ENCODE measurements at places on chromosomes 3 and 15.

GRCh38 chr3:129106320-129106719 lies 15.3 kb downstream of the RAB43 start:
- no peak for DNase-seq

- no peak for DNase-seq
Measured at GRCh38 chr3:24519368-24520100, 24.9 kb upstream of the THRB start.

DNA sequence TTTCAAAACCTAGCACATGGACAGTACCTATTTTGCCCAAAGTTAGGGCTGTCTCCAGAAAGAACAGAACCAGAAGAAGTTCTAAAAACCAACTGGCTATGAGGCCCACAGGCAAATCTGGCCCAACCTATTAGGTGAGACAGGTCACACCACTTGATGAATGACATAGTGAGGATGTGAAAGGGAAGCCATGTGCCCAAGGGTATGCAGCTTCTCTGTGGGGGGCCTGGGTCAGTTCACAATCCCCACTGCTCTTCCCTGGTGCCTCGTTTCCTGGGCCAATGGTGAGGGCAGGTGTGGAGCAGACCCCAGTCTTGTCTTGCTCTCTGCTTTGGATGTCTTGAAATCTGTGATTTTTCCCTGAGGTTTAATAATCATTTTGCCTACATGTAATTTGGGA lies 8.9 kb downstream of the INSYN1 start:
- DNase-seq: no peak

- no peak for DNase-seq
Measured at GRCh38 chr15:56929399-56929798, 11.0 kb downstream of the TCF12 start.

DNA sequence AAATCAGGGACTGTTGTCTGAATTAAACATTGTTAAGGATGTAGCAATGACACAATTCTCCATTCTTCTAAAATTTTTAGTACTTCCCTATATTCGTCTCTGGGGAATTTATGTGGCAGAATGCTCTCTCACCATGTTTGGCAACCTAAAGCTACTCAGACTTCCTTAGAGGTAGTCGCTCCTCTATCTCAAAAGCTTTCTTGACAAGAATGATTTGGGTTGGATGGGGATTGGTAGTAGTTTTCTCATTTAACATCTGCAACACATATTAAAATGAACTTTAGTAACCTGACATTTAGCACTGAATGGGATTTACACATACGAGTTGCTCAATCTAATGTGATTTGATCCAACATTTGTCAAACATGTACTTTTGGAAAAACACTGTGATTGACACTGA lies 233.3 kb downstream of the RBMS3 start:
- DNase-seq: no peak

GRCh38 chr15:98931004-98931403 lies 76.6 kb downstream of the PGPEP1L start:
- no peak for DNase-seq

GRCh38 chr3:62737449-62737848 lies 137.8 kb downstream of the CADPS start:
- no peak for DNase-seq

GRCh38 chr3:10189557-10190354 lies 25.0 kb downstream of the IRAK2 start:
- no peak for DNase-seq

GRCh38 chr3:72533591-72534473 lies 314.4 kb downstream of the SHQ1 start:
- DNase-seq: no peak

DNA sequence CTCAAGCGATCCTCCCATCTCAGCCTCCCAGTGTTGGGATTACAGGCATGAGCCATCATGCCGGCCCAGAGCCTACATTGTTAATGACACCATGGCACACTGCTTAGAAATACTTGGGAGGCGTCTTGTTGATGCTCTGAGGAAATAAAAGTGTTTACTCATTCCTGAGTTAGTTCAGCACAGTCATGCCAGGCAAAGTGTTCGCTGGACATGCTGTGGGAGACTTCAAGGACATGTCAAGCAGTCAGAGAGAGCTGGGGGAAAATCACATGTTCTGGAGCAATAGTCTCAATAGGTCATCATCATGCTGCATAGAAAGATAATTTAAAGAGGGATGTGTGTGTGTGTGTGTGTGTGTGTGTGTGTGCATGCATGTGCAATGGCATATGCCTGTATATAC lies 37.5 kb downstream of the TTC23 start:
- DNase-seq: no peak

DNA sequence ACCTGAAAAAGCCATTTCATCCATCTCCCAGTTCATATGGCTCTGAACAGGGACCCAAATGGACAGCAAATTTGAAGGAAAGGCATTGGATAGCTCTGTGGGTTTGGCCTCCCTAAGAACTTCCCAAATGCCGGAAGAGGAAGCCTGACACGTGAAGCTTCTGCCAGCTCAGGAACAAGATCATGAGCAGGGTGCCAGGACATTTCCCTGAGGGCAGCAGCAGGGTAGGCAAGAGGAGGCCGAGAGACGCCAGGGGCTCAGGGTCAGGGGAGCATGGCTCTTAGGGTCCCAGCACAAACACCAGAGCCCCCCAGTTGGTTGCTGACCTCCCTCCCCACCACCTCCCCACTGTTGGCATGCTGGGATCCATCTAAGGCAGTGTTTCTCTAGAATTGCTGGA lies 187.5 kb downstream of the MEGF11 start:
- DNase-seq: no peak

GRCh38 chr3:184632551-184633236 lies 71.1 kb downstream of the EPHB3 start:
- no peak for DNase-seq

GRCh38 chr3:52240059-52240885 lies 1.3 kb upstream of the TWF2 start:
- DNase-seq: no peak

- DNase-seq: no peak
Measured at GRCh38 chr3:12002912-12003311, 1.3 kb upstream of the SYN2 start.

GRCh38 chr3:70249509-70250160 lies 62.8 kb downstream of the MDFIC2 start:
- no peak for DNase-seq

DNA sequence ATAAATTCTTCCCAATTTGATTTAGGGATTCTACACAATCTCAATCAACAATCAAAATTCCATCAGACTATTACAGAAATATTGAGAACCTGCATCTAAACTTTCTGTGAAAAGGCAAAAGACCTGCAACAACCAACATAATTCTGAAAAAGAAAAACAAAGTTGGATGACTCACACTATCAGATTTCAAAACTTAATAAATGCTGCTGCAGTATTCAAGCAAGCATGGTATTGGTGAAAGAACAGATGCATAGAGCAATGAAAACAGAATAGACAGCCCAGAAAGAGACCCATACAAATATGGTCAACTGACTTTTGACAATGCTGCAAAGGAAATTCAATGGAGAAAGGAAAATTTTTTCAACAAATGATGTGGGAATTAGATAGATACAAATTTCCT lies 477.1 kb upstream of the NR2F2 start:
- no peak for DNase-seq

DNA sequence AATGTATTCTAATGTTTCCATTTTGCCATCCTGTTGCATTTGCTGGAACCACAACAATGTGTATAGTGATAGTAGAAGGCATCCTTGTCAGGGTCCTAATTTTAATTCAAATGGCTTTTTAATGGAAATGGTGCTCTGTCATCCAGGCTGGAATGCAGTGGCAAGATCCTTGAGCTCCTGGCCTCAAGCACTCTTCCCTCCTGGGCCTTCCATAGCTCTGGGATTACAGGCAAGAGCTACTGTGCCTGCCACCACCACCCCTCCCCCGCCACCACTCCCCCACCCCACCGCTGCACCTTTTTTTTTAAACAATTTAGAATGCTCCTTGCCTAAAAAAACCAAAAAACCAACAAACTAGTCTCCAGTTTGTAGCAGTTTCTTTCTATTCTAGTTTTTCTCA lies 15.2 kb upstream of the IQCF6 start:
- DNase-seq: no peak

DNA sequence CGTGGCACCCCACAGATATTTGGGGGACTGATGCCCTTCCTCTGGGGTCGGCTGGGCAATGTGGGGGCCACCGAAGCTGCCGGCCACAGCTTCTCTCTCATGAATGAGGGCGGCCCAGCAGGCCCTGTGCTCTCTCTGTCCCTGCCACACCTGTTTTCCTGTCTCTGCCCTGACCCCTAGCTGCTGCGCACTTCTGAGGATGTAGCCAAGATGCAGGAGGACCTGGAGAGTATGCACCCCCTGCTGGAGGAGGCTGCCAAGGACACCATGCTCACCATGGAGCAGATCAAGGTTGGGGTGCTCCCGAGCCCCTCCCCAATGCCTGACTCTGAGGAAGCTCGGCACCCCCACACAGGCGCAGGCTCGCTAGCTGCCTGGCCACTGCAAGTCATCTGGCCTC lies 59.7 kb downstream of the SEMA3G start:
- DNase-seq: no peak

DNA sequence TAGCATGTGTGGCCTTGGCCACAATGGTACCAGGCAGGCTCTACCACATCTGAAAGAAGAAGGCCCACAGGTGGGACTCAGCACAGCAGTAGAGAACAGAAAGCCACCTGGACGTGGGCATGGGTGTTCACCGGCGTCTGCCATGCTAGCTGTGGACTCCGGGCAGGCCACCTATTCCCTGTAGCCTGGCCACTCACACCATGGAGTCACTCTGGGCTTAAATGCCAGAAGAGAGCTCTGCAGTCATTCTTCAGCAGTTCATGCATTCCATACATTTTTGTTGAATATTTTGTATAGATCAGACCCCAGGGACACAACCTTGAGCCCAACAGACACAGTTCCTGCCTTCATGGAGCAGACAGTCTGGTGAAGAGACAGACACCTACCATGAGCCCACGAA lies 138.6 kb downstream of the SRGAP3 start:
- DNase-seq: no peak

DNA sequence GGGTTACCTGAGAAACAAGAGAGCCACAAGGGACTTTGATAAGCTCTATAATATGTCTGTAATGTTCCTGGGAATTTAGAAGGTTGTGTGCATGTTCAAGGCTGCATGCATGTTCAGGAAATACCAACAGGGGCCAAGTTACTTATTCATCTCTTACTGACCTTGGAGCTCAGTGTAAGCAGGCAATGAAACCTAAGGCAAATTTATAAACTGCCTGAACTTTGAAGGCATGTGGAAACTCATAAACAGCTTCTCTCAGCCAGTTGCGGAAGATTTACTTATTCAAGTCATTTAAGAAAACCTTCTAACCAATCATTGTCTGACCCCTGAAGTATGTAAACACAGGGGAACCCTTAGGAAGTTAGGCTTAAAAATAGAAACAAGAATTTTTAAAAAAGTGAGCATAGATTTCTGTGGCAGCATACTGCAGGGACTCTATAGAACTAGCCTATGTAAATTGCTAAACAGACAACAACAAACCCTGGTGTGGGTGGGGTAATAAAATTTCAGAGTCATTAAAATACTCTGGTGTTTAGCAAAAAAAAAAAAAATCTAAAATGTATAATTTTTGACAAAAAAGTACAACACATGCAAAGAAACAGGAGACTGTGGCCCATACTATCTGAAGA lies 57.2 kb downstream of the SLC15A2 start:
- DNase-seq: no peak

- DNase-seq: no peak
Measured at GRCh38 chr3:77707281-77707680, 667.4 kb downstream of the ROBO2 start.

DNA sequence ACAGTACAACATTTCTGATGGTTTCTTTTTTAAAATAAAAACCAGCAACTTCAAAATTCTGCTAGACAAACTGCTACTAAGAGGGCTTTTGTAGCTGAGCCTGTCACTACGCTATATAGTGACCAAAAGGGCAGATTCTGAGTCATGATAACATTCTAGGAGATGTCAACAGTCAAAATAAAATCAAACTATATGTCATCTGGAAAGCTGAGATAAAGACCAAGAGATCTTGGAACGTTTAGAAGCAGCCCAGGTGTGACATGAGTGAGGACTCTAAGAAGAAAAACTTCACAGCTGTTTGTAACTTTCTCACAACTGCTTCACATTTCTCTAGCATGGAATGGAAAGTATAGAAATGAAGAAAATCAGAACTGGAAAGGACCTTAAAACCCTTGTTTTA lies 84.6 kb downstream of the FILIP1L start:
- no peak for DNase-seq

- no peak for DNase-seq
Measured at GRCh38 chr3:179069762-179070390, 1.7 kb downstream of the ZMAT3 start.

DNA sequence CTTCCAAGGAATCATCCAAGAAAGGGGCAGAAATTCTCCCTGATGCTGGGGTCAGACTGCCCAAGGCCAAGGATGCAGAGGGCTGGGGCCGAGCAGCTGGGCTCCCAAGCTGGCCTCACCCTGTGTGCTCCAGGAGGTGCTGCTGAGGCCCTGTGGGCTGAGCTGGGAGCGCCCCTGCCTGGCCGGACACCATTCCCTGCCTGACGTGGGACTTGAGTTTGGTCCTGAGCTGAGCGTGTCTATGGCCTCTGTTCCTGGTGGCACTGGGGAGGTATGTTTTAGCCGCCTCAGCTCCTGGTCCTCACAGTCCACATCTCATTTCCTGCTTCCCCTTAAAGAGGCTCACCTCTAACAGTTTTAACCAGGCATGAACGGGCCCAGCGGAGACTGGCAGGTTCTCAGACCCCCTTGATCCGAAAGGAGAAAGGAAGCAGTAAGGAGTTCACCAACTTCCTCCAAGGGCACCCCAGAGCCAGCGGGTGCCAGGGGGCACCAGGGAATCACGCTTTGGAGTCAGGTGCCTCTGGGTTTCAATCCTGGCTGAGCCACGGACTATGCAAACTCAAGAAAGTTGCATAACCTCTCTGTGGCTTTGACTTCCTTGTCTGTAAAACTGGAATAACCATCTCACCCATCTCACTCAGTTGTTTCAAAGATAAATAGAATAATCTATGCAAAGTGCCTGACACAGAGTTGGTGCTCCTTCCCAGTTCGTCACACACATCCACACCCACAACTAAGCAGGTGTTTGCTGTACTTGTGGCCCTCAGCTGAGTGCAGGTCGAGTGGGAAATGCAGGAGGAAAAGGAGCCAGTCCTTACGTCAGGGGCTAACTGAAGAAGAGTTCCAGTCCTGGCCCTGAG lies 48.6 kb downstream of the SLC12A8 start:
- DNase-seq: no peak

- DNase-seq: no peak
Measured at GRCh38 chr15:51398626-51399025, 57.2 kb downstream of the GLDN start.

- no peak for DNase-seq
Measured at GRCh38 chr3:187971629-187972028, 182.3 kb upstream of the LPP start.
